Activated CD8-positive, alpha-beta T cell treated with anti-CD3 and anti-CD28 coated beads, Interleukin-2, amount 10 ng/mL, durations not matched to agents 7 days and 5 days (primary cell): ENCODE measurements at places on chromosomes 7 and 10. TPM values are rescaled to one million over a fixed set of nuclear protein-coding genes. Genes with fewer than 3 reads are reported as not detected.

- H3K4me1 ChIP-seq = peaks cover 6% of the 10 kb centered on the region
- peaks cover 1% of the 10 kb centered on the region for H3K27me3 ChIP-seq
- H3K4me3 ChIP-seq = no peak overlapping the region
- H3K36me3 ChIP-seq = peaks cover 2% of the 10 kb centered on the region
- no peak overlapping the region for H3K27ac ChIP-seq
Observed at GRCh38 chr7:7421826-7422225, 113.8 kb downstream of the COL28A1 start.

GRCh38 chr7:28433699-28434219, 21.4 kb downstream of the CREB5 start:
- no peak overlapping the region for H3K27ac ChIP-seq
- H3K4me1 ChIP-seq = no peaks in the 10 kb centered on the region
- peaks cover 23% of the 10 kb centered on the region for H3K27me3 ChIP-seq
- DNase-seq = no peak
- H3K36me3 ChIP-seq = no peaks in the 10 kb centered on the region

- H3K4me3 ChIP-seq = no peak overlapping the region
- H3K4me1 ChIP-seq = peaks cover 6% of the 10 kb centered on the region
- H3K27me3 ChIP-seq = peaks cover 16% of the 10 kb centered on the region
- H3K27ac ChIP-seq = no peak overlapping the region
Observed at GRCh38 chr7:151109094-151110048, 23.1 kb downstream of the AGAP3 start.

DNA sequence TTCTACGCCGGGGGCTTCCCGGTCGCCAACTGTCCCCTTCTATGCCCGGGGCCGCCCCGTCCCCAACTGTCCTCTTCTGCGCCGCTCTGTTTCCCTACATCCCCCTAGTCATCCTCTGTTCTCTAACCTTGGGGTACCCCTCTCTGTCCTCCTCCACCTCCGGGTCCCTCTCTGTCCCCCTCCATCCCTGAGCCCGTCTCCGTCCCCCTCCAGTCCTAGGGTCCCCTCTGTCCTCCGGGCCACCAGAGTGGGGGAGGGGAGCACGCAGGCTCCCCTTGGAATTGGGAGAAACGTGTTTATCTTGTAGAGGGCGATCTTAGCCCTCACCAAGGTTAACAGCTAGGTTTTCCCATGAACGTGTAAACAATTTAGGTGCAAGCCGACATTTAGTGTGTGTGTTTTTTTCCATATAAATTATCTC, 852 bp upstream of the KLF6 start:
- peak overlapping the region; percentile 95 for H3K4me3 ChIP-seq
- no peak for DNase-seq
- no peaks in the 10 kb centered on the region for H3K27me3 ChIP-seq
- H3K36me3 ChIP-seq = peaks cover 45% of the 10 kb centered on the region

- no peaks in the 10 kb centered on the region for H3K36me3 ChIP-seq
- H3K4me1 ChIP-seq = no peaks in the 10 kb centered on the region
- no peak for DNase-seq
- no peak overlapping the region for H3K4me3 ChIP-seq
- H3K27ac ChIP-seq = no peak overlapping the region
Observed at GRCh38 chr7:82110146-82110840, 333.3 kb downstream of the CACNA2D1 start.

DNA sequence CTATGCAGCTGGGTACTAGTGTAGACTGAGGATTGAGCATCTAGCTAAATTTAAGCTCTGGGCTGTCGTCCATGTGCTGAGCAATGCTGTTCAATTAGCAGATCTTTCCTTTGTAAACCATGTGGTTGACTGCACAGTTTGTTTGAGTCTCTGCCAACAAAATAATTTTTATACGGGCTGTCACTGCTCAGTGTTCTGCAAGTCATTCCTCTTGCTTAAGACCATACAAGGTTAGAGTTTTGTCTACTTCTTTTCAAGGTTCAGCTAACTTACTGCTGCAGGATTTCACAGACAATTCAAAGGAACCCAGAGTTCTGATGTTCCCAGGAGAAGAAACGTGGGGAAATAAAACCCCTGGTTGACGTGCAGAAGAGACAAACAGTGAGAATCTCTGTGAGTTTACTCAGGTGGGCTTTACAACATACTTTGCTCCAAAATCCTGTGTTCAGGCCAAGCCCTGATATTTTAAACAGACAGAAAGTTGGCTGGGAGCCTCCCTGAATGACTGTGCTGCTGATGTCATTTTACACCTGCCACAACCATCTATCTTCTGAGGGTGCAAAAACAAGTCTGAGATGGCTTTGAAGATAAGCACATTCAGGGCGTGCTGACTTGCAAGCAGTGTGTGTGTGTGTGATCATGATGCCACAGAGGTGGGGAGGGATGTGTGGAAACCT, 177.1 kb upstream of the SVIL start:
- peaks cover 8% of the 10 kb centered on the region for H3K27me3 ChIP-seq
- H3K36me3 ChIP-seq = no peaks in the 10 kb centered on the region
- H3K27ac ChIP-seq = no peak overlapping the region
- peaks cover 8% of the 10 kb centered on the region for H3K4me1 ChIP-seq
- H3K4me3 ChIP-seq = no peak overlapping the region
- peak; percentile 30 for DNase-seq

DNA sequence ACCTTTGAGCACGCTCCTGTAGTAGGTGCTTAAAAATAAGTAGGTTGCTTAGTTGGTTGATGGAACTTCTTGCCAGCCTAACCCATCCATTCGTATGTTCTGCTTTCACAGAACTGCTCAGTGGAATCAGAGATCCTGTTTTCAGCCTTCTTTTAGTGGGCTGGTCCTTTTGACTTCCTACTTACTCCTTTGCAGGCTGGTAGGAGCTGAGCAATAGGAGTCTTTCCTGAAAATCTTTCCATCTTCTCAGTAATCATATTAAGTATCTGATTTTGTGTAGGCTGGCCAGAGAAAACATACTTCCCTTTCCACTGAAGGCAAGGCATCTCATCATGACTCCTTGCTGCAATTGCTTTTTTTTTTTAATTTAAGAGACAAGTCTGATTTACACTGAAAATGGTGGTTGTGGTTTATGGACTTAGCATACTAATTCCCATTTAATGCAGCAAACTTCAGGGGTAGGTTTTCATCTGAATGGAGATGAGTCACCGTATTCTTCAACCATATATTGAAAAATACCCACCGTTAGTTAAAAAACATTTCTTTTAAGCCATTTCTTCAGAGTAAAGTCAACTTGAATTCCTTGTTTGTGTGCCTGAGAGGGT, 208.0 kb downstream of the ZNF365 start:
- H3K4me3 ChIP-seq = no peak overlapping the region
- peaks cover 6% of the 10 kb centered on the region for H3K27me3 ChIP-seq
- no peak overlapping the region for H3K27ac ChIP-seq
- H3K4me1 ChIP-seq = no peaks in the 10 kb centered on the region
- H3K36me3 ChIP-seq = no peaks in the 10 kb centered on the region
- no peak for DNase-seq

- no peaks in the 10 kb centered on the region for H3K36me3 ChIP-seq
- peaks cover 3% of the 10 kb centered on the region for H3K4me1 ChIP-seq
- no peak overlapping the region for H3K27ac ChIP-seq
- H3K4me3 ChIP-seq = no peak overlapping the region
- DNase-seq = no peak
Observed at GRCh38 chr7:22111661-22112060, 166.0 kb upstream of the CDCA7L start.

DNA sequence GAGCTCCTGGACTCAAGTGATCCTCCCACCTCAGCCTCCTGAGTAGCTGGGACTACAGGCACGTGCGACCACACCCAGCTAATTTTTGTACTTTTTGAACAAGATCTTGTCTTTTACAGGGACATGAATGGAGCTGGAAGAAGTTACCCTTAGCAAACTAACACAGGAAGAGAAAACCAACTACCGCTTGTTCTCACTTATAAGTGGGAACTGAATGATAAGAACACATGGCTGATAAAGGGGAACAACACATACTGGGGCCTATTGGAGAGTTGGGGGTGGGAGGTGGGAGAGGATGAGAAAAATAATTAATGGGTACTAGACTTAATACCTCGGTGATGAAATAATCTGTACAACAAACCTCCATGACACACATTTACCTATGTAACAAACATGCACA, 70.9 kb upstream of the INHBA start:
- no peaks in the 10 kb centered on the region for H3K4me1 ChIP-seq
- H3K27me3 ChIP-seq = peaks cover 7% of the 10 kb centered on the region
- H3K4me3 ChIP-seq = no peak overlapping the region

- no peak for DNase-seq
- H3K4me3 ChIP-seq = no peak overlapping the region
- no peaks in the 10 kb centered on the region for H3K36me3 ChIP-seq
Observed at GRCh38 chr10:20298417-20298816, 482.2 kb downstream of the PLXDC2 start.

DNA sequence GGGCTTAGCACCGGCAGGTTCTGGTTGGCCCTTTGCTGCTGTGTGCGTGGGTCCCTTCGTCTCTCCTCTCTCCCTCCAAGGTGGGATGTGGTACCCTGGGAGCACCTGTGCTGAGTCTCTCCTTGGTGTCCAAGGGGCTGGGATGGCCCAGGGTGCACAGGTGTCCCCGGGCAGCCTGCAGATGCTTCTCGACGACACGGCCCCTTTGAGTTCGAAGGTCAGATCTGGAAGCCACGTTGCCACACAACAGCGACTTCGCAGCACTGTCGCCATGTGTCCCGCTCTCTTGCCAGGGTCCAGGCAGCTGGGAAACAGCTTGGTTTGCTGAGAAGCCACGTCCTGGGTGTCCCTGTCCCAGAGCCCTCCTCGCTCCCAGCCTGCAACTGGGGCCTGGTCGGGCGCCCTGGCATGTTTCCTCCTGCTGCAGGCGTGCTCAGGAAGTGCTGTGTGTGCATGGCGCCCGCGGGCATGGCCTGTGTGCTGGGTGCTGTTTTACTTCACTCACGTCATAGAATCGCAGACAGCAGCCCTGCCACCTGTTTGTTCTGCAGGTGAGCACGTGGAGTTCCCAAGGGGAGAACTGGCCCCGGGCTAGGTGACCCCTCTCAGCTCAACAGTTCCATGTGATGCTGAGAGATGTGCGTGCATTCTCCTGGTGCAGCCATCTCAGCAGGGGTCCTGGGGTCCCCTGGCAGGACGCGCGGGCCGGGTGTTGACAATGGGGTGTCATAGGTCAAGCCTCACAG, 70.9 kb downstream of the DNAJB6 start:
- DNase-seq = no peak
- no peak overlapping the region for H3K4me3 ChIP-seq

DNA sequence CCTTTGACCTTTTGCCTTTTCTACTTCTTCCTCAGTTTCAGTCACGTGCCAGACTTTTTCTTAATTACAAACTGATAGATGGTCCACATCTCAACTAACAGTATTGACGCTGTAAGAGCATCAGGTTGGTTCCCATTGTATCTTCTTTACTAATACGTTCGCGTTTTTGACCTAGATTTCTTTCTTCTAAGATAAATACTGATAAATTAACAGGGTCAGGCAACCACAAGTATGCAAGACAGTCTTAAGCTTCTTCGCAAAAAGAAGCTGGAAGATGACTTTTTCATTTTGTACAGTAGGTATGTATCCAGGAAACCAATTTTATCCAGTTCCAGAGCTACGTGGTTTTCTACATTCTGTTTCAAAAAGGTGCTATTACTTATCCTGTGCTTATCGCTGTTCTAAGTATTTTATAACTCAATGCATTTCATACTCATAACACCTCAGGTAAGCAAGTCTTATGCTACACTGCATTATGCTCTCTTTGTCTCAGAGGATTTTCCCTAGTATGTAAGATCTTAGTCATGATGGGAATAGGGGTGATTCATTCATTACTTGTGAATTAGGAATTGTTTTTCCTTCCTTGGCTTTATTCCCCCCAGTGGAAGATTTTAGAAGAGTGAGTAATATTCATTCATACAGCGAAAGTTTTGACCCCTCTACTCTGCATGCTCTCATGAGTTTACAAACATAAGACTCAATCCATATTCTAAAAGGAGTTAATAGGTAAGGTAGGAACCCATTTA, 955 bp downstream of the DUS4L start:
- peak overlapping the region; percentile 84 for H3K4me3 ChIP-seq
- peaks cover 48% of the 10 kb centered on the region for H3K4me1 ChIP-seq
- no peak for DNase-seq
- peaks cover 8% of the 10 kb centered on the region for H3K36me3 ChIP-seq
- no peaks in the 10 kb centered on the region for H3K27me3 ChIP-seq

GRCh38 chr10:110610308-110610774, 33.8 kb upstream of the RBM20 start:
- peak; percentile 71 for DNase-seq
- H3K27ac ChIP-seq = no peak overlapping the region
- peaks cover 39% of the 10 kb centered on the region for H3K4me1 ChIP-seq

GRCh38 chr7:12422554-12423320, 19.1 kb upstream of the VWDE start:
- peaks cover 5% of the 10 kb centered on the region for H3K27me3 ChIP-seq
- no peak overlapping the region for H3K27ac ChIP-seq
- H3K4me1 ChIP-seq = no peaks in the 10 kb centered on the region
- no peaks in the 10 kb centered on the region for H3K36me3 ChIP-seq
- no peak overlapping the region for H3K4me3 ChIP-seq

GRCh38 chr10:120735773-120736371, 115.3 kb upstream of the WDR11 start:
- H3K36me3 ChIP-seq = no peaks in the 10 kb centered on the region
- H3K4me3 ChIP-seq = no peak overlapping the region
- H3K27ac ChIP-seq = no peak overlapping the region
- no peaks in the 10 kb centered on the region for H3K4me1 ChIP-seq
- no peak for DNase-seq
- H3K27me3 ChIP-seq = peaks cover 2% of the 10 kb centered on the region

GRCh38 chr10:71219918-71220688, 7.7 kb downstream of the UNC5B start:
- peaks cover 6% of the 10 kb centered on the region for H3K4me1 ChIP-seq
- H3K27me3 ChIP-seq = peaks cover 44% of the 10 kb centered on the region
- no peak overlapping the region for H3K4me3 ChIP-seq
- no peak overlapping the region for H3K27ac ChIP-seq
- H3K36me3 ChIP-seq = no peaks in the 10 kb centered on the region
- DNase-seq = no peak

DNA sequence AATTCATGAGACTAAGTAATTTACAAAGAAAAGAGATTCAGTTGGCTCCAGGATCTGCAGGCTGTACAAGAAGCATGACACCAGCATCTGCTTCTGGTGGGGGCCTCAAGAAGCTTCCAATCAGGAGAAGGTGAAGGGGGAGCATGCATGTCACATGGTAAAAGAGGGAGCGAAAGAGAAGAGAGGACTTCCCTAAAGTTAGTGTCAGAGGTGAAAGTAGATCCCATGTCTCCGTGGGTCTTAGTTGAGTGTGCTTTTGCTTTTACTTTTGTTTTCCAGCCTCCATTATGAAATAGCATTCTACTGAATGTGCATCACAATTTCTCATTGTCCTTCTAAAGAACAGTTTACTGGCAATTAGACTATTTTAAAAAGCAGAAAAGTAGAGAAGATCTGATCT, 213.6 kb upstream of the FZD1 start:
- H3K27me3 ChIP-seq = no peaks in the 10 kb centered on the region
- no peaks in the 10 kb centered on the region for H3K4me1 ChIP-seq
- no peak overlapping the region for H3K27ac ChIP-seq
- no peak overlapping the region for H3K4me3 ChIP-seq
- no peak for DNase-seq

Gene ASZ1
- total RNA-seq = not detected

Gene SH2D4B
- total RNA-seq = 0.21 TPM

Gene ERCC6
- 20.6 TPM for total RNA-seq

Gene HOXA4
- not detected for total RNA-seq

Gene SHH
- not detected for total RNA-seq

Gene CAMK1D
- total RNA-seq = 3.4 TPM
